ENCODE measurements at places on chromosomes 1 and 21. TPM values are rescaled to one million over a fixed set of nuclear protein-coding genes. Genes with fewer than 3 reads are reported as not detected.

DNA sequence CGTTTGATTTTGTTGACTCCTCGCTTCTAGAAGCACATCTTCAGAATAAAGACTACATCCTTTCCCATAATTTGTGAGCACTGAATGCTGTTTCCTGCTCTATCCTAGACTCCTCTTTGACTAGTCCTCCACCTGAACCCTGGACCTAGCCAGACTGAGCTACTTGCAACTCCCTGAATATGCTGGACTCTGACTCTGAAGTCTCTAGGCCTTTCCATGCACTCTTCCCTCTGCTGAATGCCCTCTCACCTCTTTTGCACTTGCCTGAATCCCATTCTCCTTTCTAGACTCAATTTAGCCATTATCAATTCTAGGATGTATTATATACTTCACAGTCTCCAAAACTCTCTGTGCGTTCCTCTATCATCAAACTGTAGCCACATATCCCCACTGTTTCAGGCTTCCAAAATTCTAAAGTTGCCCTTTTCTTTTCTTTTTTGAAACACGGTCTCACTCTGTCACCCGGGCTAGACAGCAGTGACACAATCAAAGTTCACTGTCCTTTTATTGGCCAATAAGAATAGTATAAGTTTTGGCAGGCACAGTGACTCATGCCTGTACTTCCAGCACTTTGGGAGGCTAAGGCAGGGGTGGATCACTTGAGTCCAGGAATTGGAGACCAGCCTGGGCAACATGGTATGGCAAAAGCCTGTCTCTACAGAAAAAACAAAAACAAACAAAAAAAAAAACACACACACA is 127.0 kb downstream of the LTN1 start:
- H3K27me3 ChIP-seq: no peaks in the 10 kb centered on the region
- H3K36me3 ChIP-seq: peaks cover 5% of the 10 kb centered on the region
- DNase-seq: no peak
- H3K4me3 ChIP-seq: no peak overlapping the region
- no peaks in the 10 kb centered on the region for H3K4me1 ChIP-seq
- no peak overlapping the region for H3K27ac ChIP-seq

LPAR3 gene
- not detected for total RNA-seq

RAB3B gene
- not detected for total RNA-seq

DNA sequence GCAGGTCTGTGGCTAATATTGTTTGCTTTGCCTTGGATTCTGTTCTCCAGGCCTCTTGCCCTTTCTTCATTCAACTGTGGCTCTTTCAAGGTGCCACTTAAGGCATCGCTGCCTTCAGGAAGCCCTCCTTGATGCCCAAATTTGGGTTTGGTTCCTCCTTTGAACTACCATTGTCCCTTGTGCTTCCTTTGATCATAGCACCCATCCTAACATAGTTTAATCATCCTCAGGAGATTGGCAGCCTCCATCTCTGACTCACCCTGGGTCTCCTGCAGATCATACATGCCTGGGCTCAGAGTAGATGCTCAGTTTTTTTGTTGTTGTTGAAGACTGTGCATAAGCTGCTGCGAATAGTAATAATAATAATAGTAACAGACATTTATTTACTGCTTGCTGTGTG is 54.4 kb upstream of the ACOT11 start:
- H3K36me3 ChIP-seq: no peaks in the 10 kb centered on the region
- DNase-seq: no peak
- H3K27me3 ChIP-seq: no peaks in the 10 kb centered on the region
- peaks cover 7% of the 10 kb centered on the region for H3K4me1 ChIP-seq
- H3K4me3 ChIP-seq: no peak overlapping the region

NPR1 gene
- total RNA-seq: 5.9 TPM

Data from gastrocnemius medialis (tissue), 4 donors.